ENCODE measurements at places on chromosomes 3 and 15. TPM values are rescaled to one million over a fixed set of nuclear protein-coding genes. Genes with fewer than 3 reads are reported as not detected.
A peak's percentile ranks its signal among the peaks of the same experiment; 100 is the strongest.

GRCh38 chr3:155605571-155605970 is 139.3 kb downstream of the PLCH1 start:
- no peak for DNase-seq

DNA sequence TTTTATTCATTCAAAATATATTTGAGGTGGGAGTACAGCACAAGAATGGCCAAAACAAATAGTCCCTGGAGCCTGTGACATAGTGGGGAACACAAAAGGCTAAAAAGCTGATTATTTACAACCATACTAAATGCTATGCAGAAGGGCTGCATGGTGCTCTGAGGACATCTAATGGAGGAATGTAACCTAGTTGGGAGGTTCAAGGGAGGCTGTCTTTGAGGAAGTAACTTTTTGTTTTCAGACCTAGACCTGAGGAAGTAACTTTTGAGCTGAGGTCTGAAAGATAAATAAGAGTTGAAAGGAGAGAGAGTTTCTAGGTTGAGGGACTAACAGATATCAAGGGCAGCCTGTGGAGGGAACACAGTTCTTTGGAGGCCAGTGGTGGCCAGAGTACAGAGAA is 34.8 kb upstream of the RASA2 start:
- no peak for DNase-seq

DNA sequence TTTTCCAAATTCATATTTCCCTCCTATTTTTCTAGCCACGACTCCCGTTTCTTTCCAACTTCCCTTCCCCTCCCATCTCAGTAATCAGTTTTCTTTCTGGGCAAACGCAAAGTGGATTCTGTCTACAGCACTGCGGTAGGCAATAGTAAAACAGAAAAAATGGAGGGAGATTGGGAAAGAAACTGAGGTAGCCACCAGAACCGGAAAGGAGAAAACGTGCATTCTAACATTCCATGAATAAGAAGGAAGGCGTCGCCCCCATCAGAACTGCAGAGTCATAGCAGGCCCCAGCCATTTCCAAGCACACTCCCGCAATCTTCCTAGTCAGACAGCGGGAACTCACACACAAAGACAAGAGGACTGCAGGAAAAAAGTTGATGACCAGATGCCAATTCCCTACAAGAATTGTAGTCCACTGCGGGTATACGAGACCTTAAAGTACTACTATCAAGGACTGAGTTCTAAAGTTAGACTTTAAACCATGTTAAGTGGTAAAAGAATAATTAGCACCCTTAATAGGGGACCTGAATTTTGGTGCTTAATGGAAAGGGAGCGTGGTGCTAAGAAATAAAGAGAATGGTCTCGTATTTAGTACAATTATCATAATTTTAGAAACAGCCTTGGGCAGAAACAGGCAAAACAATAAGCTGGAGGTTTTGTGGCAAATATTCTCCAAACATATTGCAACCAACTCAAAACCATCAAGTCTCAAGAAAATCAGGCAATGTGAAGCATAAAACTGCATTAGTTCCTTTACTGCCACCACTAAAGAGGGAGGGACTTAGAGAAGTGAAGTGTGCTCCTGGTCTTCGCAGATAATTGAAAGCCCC is 1.4 kb downstream of the PFN2 start:
- peak; percentile 47 for DNase-seq

LAMB2 gene
- 807 TPM for total RNA-seq

DNA sequence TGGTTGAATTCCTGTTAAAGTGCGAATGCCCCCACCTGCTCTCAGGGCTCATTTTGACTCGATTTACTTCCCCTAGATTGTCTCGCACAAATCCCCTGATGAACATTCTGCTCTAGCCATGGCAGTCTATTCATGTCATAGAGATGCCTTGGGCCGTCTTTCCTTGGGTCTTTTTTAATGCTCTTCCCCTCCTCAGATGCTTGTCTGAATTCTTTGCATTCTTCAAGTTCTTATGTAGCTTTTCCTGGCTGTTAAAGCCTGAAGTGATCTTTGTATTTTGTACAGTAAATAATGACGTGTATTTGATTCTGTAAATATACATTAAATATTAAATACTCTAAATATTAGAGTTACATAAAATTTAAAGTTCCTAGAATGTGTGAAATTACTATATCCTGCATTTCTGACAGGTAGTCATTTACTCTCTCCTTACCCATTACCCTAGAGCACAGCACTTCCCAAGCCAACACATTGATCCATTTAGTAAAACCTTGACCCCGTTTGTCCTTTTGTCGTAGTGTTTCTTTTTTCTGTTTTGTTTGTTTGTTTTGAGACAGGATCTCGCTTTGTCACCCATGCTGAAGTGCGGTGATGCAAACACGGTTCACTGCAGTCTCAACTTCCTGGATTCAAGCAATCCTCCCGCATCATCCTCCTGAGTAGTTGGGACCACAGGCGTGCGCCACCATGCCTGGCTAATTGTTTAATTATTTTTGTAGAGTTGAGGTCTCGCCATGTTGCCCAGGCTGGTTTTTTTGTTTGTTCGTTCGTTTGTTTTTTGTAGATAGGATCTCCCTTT is 47.9 kb downstream of the YEATS2 start:
- no peak for DNase-seq

ALDH1A3 gene
- 2.5 TPM for total RNA-seq
